ENCODE measurements at places on chromosomes 5 and 9.

- DNase-seq = no peak
These were observed 777.1 kb downstream of the CDH18 start for GRCh38 chr5:19210886-19211285.

DNA sequence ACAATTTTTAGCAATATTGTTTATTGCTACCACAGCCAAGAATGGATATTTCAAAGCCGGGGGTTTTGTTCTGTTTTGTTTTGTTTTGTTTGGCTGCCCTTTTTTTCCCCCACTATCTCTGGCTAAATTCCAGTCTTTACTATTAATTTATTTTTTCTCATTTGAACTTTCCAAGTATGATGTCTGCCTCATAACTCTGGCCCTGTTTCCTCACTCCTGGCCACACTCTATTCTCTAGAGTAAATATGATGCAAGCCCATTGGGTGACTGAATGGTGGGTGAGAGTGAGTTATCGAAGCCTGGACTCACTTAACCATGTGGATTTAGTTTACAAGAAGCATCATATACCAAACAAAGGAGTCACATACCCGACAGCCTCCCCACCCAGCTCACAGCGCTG lies 41.9 kb downstream of the WDR36 start:
- no peak for DNase-seq

GRCh38 chr5:67366276-67366675 lies 169.7 kb upstream of the CD180 start:
- no peak for DNase-seq

DNA sequence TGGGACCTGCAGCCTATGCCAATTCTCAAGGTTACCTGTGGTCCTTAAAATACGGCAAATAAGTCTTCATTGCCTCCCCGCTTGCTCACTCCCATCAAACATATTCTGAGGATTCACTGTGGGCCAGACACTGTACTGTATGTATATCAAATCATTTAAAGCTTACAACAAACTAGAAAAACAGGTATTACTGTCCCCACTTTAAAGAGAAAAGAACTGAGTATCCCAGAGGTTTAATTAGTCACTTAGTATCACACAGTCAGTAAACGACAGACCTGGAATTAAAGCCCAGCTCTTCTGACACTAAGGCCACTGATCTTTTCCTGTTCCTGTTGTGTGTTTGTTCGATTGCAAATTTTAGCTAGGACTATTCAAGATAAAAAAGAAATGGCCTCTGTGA lies 248.2 kb downstream of the ACTL7B start:
- no peak for DNase-seq

DNA sequence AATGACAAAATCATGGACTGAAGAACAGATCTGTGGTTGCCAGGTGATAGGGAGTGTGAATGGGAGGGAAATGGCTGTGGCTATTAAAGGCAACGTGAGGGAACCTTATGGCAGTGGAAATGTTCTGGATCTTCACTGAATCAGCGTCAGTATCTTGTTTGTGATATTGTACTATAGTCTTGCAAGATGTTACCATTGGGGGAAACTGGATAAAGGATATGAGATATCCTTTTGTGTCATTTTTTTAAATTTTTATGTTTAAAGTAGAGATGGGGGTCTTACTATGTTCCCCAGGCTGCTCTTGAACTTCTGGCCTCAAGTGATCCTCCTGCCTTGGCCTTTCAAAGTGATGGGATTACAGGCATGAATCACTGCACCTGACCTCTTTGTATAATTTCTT lies 95.5 kb downstream of the RPS23 start:
- DNase-seq = no peak
